ENCODE measurements at places on chromosomes 4 and X. TPM values are rescaled to one million over a fixed set of nuclear protein-coding genes. Genes with fewer than 3 reads are reported as not detected.

Gene PCYT1B
- 1.0 TPM for total RNA-seq

Gene EGFL6
- total RNA-seq = not detected

Gene MAML3
- 1.0 TPM for total RNA-seq

Gene CTAG1A
- total RNA-seq = not detected

Gene BANK1
- not detected for total RNA-seq

Gene GASK1B
- not detected for total RNA-seq

Gene NSG1
- total RNA-seq = 0.91 TPM

Gene CLGN
- total RNA-seq = not detected

Gene TCEAL2
- not detected for total RNA-seq

GRCh38 chr4:83876047-83876446, 340.1 kb downstream of the GPAT3 start:
- no peak for DNase-seq

DNA sequence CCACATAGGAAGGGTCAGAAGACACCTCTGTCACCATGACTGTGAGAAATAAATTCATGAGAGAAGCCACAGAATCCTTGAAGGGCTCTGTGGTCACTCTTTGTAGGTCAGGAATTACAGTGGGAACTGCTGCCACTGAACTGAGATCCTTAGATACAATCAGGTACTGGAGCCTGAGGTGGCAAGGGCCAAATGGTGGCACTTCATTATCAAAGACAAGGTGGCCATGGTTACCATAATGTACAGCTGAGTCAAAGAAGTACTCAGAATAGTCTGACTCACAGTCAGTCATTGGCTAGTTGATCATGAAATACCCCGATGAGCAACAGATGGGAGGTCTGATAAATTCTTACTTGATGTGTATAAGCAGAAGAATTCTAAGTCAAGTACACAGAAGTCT, 131.9 kb downstream of the RTL3 start:
- DNase-seq = peak; percentile 7

GRCh38 chr4:137993232-137993631, 248.9 kb downstream of the SLC7A11 start:
- no peak for DNase-seq

- no peak for DNase-seq
Observed at GRCh38 chr4:1728061-1728980, 7.0 kb downstream of the TACC3 start.

- no peak for DNase-seq
Observed at GRCh38 chr4:57612279-57612678, 502.1 kb upstream of the IGFBP7 start.

GRCh38 chr4:164482758-164483157, 271.2 kb upstream of the SMIM31 start:
- DNase-seq = no peak

DNA sequence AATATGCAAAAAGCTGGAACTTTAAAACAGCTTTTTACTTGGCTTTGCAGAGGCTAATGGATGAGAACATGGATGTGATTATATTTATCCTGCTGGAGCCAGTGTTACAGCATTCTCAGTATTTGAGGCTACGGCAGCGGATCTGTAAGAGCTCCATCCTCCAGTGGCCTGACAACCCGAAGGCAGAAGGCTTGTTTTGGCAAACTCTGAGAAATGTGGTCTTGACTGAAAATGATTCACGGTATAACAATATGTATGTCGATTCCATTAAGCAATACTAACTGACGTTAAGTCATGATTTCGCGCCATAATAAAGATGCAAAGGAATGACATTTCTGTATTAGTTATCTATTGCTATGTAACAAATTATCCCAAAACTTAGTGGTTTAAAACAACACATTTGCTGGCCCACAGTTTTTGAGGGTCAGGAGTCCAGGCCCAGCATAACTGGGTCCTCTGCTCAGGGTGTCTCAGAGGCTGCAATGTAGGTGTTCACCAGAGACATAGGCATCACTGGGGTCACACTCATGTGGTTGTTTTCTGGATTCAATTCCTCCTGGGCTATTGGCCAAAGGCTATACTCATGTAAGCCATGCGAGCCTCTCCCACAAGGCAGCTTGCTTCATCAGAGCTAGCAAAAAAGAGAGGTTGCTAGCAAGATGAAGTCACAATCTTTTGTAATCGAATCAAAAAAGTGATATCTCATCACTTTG, 15.6 kb downstream of the TLR8 start:
- no peak for DNase-seq

GRCh38 chr4:80540349-80540748, 204.8 kb downstream of the CFAP299 start:
- no peak for DNase-seq

GRCh38 chrX:41502004-41502403, 54.9 kb downstream of the NYX start:
- DNase-seq = no peak

GRCh38 chrX:50002067-50002714, 79.8 kb downstream of the CLCN5 start:
- no peak for DNase-seq

GRCh38 chr4:100797791-100798190, 280.0 kb upstream of the EMCN start:
- DNase-seq = no peak

DNA sequence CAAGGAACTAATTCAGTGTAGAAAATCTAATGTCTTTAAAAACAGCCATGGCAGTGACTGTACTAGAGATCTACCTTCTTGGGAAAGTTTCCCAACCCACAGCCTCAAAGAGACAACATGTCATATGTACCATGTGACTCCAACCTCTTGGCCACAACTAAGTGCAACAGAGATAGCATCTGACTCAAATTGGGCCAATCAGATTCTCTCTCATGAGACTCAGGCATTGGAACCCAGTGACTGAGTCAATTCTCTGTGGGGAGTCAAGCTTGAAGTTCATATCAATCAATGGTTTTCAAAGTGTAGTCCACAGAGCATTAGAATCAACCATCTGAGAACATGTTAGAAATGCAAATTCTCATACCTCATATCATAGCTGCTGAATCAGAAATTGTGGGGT, 123.3 kb downstream of the MBNL3 start:
- no peak for DNase-seq

DNA sequence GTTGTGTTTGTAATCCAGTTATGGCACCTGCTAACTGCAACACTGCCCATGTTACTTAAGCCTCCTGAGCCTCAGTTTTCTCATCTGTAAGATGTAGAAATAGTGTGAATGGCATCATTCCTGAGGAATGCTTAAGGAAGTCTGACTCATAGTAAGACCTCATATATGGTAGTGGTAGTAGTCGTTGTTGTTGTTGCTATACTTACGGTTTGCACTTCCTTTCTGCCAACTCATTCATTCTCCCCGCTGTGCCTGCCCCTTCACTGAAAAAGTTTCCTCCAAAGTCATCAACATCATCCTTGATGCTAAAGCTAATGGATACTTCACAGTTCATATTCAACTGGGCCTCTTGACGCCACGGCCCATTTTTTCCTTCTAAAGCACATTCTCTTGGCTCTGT, 54.2 kb upstream of the SPANXN3 start:
- DNase-seq = no peak

- no peak for DNase-seq
Observed at GRCh38 chrX:149650162-149650561, 18.6 kb upstream of the TMEM185A start.

DNA sequence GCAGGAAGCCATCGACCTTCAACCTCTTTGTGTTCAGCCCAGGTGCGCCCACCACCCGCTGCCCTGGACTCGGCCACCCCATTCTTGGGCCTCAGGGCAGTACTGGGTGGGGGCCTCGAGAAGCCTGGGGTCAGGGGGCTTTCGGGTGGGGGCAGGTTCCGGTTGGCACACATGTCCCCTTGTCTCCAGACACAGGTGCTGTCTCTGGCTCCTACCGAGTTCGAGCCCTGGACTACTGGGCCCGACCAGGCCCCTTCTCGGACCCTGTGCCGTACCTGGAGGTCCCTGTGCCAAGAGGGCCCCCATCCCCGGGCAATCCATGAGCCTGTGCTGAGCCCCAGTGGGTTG, 7.4 kb upstream of the FGFRL1 start:
- no peak for DNase-seq

DNA sequence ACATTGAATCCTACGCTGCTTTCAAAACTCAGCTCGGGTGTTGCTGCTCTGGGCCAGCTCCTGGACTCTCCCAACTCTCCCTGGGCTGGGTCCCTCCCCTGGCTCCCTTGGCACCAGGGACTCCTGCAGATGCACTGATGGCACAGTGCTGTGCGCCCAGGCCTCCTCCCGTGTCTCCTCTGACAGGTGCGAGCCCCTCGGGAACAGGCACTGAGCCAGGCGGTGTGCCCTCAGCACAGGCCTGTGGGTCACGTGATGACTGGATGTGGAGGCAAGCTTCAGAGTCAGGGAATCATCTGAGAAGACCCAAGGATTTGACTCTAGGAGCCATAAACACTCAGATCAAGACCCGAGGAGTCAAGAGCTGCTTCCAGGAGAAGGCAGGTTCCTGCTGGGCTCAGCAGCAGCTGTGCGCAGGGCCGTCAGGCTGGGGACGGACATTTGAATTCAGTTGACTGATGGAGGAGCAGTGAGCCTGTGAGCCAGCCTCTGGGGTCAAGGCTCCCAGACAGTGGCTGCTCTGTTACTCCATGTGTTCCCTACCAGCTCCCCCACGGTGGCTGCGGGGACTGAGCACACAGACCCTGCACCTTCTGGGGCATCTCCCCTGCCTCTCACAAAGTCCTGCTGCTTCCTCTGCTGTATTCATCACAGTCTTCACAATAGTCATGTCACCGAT, 33.0 kb downstream of the NAT8L start:
- no peak for DNase-seq

- no peak for DNase-seq
Observed at GRCh38 chr4:159292137-159292896, 189.4 kb downstream of the RAPGEF2 start.

DNA sequence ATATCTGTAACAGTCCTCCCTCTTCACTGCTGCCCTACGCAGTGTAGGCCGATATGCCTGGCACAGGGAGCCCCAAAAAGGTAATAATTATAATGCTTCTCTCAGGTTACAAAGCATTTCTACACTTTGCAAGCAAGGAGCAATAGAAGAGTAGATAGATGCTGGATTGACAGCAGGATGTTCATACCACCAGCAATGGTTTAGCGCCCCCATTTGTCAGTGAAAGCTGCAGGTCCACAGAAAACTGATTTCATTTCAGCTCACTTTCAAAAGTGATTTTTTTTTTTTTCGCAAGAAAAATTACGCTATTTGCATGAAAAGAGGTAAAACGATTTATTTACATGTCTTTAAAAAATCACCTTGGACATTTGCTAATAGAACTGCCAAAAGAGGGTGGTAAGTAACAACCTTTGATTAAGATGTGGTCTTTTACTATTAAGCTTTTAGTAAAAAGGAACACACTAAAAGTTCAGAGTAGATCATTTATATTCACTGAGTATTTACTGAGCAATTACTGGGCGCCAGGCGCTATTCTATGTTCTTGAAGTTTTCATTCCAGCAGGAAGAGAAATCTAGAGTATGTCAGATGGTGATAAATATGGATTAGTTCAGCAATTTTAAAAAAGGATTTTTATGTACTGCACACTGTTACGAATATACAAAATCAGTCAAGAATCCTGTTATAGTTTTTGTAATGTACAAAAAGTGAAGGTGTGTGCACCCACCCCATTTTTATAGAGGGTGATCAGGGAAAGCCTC, 34.4 kb downstream of the HPF1 start:
- DNase-seq = no peak

DNA sequence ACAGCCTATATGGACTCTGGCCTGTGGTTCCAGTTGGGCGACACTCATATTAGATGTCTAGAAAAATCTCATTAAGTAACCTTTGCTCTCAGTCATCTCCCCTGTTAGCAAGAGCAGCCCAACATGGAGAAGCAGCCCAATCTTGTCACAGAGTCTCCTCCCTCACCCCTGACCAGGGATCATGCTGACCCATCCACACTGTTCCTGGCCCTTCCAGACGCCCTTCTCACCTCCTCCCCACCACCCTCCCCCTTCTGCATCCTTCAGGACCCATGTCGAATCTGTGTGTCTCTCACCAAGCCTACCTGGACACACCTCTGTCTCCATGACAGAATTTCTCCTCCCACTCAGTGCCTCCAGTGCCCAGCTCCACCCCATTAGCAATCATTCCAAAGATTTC, 190.1 kb downstream of the STIM2 start:
- no peak for DNase-seq

GRCh38 chr4:6706173-6706572, 3.5 kb downstream of the MRFAP1L1 start:
- DNase-seq = no peak

DNA sequence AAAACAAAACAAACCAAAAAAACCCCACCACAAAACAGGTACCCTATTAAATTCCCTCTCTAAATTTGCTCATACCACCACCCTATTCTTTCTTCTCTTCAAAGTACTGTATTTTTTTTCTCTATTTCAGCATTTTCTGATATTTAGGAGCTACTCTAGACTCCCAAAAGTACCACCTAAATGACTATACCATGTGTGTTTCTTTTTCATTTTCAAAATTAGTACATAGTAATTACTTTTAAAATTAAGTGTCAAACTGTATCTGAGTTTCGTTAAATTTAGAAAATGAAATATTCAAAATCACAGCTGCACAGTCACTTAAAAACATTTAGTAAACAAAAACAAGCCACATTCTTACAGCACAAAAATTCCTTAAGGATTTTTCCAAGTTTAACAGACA, 161.7 kb downstream of the FBXW7 start:
- DNase-seq = no peak

- DNase-seq = no peak
Observed at GRCh38 chr4:72169861-72170260, 138.1 kb downstream of the NPFFR2 start.

DNA sequence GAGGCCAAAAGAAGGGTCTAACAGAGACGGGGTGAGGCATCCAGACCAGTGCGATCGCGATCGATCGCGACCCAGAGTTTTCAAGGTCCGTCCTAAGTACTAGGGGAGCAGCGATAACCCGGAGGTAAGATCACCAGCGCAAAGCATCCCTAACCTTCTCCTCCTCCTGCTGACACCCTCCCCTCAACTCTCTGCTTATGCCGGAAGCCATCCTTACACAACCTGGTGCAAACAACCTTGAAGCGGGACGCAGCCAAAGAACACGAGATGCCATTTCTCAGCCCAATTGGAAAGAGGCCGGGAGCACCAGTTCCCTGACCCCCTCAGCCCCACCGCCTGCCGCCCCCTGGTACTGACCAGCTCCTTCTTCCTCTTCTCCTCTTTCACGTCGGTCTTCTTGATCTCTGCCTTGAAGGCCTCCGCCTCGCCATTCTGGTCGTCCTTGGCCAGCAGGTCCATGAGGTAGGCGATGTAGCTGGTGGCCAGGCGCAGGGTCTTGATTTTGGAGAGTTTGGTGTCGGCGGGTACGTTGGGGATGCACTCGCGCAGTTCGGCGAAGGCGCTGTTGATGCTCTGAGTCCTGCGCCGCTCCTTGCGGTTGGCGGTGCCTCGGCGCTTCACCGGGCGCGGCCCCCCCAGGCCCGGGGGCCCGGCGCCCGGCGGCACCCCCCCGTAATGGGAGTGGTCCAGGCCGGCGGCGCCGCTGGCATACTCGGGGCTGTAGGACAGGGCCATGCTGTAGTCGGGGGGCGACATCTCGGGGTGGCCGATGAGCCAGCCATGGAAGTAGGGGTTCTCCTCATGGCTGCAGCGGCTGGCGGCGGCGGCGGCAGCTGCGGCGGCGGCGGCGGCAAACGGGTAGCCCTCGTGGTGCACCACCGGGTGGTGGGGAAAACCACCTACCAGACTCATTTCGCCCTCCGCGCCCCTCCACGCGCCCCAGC, 1.4 kb downstream of the HAND2 start:
- DNase-seq = no peak
